ENCODE measurements at places on chromosomes 3 and 15.

GRCh38 chr3:47407896-47408838, 27.3 kb downstream of the PTPN23 start:
- DNase-seq, result no peak

GRCh38 chr3:4772858-4773257, 206.4 kb upstream of the BHLHE40 start:
- no peak for DNase-seq

DNA sequence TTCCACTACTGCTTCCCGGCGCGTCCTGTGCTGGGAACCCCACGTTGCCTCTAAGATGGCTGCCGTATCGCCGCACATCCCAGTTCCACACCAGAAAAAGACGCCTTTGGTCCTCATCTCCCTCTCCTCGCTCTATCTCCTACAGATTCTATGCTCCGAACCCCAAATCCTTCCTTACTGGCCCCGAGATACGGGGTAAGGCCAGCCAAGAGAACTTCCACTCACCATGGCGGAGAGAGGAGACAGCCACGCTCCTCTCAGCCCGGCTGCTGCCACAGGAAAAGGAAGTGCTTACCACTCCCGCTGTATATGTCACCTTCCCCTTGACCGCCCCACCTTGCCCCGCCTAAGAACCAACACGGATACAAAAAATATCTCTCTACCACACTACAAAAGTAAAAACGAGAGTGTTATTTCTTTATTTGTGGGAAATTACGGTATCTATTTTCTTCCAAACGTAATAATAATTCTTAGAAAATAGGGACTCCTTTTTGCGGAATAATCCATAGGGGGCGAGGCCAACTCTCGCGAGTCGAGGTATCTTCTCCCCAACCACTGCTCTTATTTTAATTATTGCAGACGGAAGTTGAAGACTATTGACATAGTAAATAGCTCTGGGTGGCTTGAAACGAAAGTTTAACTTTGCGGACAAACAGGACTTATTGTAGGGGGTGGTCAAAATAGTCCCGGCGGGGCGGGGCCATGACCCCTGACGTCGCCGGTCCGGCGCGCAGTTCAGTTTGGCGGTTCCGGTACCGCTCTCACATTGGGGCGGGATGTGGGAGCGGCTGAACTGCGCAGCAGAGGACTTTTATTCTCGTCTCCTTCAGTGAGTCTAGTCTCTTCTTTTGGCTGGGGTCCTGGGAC, at the start of the genes RPL4 and ZWILCH:
Gene RPL4, minus strand, starts transcription at position 293 of the 867 bp plus-strand sequence. Its CDS starts 65 bp downstream, at position 228.
Gene ZWILCH, plus strand, starts transcription at position 764 of the 867 bp plus-strand sequence. Its CDS starts 13 bp downstream, at position 777.
- DNase-seq, result no peak

GRCh38 chr3:23697416-23697815, 108.3 kb upstream of the UBE2E1 start:
- no peak for DNase-seq

DNA sequence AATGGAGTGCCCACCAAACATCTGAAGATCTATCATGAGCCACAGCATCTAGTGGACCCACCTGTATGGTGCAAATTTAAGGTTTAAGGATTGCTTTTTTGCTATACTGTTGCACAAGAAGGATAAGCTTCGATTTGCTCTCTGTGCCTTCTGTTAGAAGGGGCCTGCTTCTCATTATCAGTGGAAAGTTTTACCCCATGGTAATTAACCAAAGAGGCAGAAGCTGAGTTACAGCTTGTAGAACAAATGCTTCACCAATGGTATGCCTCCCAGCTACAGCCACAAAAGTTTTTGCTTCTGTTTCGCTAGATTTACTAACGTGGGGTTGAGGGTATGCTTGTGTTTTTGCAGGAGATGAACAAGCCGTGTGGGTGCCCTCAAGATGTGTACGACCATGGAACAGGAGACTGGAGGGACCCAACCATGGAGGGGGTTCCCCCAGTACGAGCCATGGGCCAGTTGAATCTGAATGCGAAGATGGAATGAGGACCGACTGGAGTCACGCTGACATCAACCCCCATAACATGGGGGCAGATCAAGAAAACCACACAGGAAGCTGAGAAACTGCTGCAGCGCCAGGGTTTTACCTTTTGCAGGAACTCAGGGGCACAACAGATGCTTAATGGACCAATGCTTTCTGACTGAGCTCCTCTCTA, 43.5 kb downstream of the ACAD9 start:
- no peak for DNase-seq

DNA sequence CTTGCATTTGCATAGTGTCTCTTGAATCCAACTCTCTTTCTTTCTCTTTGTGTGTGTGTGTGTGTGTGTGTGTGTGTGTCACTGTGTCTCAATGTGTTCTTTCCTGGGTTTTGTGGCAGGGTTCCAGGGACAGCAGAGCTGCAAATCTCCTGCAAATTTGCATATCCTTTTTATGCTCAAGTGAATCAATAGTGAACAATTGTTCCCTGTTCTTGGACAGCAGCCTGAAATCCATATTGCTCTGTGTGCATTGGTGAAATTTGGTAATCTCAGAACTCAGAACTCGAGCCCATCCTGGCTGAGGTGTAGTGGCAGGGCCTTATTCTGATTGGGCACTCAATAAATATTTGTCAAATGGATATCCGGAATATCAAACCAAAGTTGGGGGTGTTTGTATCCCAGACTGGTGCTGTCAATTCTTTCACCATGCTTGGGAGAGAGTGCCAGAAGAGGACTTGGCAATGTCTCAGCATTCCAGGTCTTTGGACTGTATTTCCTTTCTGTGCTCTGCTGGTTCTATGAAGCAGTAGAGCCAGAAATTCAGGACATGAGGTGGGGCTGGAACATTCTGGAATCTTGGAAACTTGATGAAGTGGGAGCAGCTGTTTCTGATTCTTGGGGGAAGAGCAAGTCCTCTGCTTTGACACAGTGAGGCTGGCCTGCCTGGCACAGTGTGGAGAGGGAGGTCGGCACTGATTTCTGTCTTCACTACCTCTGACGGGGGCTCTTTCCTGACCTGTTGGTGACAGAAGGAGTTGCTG, 380.6 kb upstream of the C2CD4B start:
- no peak for DNase-seq

GRCh38 chr3:67381667-67382272, 272.6 kb downstream of the SUCLG2 start:
- no peak for DNase-seq

DNA sequence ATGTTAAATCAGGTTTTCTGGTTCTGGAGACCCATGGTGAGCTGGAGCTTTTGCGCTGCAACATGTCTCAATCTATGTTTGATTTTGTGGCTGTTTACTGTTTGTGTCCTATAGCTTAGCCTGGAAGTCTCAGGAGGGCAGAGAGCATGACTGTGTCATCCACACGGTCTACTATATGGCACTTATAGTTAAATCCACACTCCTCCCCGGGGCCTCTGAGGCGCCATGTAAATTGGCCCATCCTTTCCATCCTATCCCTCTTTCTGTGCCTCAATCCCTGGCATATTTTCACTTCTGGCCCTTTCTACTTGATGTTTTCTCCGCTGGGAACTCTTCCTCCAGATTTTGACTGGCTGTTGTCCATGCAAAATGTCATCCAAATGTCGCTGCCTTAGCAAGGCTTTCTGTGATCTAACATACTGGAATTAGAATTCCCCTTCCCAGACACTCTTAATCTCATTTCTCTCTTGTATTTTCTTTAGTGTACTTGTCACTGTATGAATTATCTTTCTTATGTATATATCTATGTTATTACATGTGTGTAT, 560.8 kb upstream of the RGMA start:
- no peak for DNase-seq

DNA sequence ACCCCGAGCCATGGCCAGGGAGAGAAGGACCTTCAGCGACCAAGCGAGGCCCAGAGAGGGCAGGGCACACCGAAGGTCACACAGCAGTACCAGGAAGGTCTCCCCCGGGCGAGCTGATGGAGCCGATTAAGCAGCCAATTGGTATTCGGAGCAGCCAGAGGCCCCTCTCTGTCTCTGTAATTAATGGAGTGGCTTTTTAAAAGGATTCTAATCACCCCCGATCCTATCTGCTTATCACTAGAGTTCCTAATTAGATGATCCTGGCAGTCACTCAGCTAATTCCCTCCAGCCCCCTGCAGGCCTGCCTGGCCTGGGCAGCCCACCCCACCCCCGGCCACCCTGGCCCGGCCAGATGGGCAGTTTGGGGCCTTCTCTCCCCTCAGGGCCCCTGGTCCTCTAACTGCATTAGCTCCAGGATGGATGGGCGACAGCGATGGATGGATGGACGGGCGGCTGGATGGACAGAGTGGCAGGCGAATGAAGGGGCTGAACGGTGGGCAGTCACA, 1.6 kb upstream of the DNAJB8 start:
- no peak for DNase-seq

GRCh38 chr15:62843311-62843710, 199.2 kb upstream of the TPM1 start:
- no peak for DNase-seq

DNA sequence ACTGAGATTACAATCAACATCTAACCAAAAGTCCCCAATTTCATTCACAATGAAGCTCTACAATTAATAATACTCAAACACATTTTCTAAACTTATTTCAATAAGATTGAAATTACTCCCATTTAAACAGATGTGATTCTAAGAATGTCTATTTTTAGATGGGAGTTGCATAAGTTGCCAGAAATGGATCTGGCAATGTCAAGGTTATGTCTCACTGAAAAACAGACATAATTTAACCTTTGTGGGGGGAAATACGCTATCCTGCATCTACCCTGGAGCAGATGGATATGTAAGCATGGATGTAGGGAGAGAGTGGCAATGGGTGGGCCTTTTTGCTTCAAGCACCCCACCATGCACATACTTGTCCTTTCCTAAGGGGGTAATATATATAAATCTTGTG, 6.7 kb upstream of the EIF1B start:
- no peak for DNase-seq

DNA sequence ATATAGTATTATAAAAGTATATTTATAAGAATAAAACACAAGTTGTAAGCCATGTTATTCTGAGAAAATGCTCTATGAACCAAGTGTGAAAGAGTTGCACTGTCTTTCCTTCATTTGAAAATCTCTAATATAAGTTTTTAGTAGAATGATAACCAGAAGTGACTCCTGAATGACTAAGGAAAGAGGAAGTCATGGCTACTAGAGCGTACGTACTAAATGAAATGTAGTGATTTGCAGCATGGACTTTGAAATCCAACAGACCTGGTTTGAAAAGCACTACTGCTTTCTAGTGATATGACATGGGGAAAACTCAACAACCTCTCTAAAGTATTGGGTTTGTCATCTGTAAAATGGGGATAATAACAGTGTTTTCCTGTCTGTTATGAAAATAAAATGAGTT, 10.3 kb upstream of the DNAJC13 start:
- no peak for DNase-seq

DNA sequence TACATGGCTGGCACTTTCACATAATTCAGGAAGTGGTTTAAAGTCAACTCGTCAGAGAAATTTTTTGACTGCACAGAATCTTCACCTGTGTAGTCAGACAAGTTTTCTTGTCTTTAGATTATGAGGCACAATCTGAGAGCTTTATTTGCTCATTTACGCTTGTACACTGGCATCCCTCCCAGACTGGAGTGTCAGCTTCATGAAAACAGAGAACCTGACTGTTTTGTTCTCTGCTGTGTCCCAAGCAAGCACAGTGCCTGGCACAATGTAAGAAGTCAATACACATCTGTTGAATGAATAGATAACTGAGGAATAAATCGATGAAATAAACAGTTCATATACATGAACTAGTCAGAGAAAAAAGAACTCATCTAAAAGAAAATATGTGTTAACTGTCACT, 846.1 kb upstream of the CFAP20DC start:
- DNase-seq, result no peak

- no peak for DNase-seq
Observed at GRCh38 chr15:72037321-72037720, 80.6 kb downstream of the MYO9A start.

DNA sequence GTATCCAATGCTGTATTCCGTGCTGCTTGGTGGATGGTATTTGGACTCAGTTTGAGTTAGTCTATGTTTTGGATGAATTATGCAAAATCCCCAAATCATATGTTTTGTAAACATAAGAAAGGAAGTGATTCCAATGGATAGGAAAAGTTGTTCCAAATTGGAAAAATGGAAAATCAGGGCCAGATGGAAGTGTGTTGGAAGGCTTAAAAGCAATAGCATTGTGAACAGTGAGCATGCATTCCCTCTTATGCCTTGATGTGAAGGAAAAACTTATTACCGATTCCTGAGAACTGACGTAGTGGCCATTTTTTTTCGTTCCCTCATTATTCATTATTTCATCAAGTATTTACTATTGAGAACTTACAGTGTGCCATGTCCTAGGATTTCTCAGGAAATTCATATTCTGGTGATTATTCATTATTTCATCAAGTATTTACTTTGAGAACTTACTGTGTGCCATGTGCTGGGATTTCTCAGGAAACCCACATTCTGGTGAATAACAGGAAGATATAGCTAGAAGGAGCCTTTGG, 144.1 kb upstream of the TPRG1 start:
- DNase-seq, result no peak

GRCh38 chr3:195007766-195008165, 263.2 kb downstream of the XXYLT1 start:
- no peak for DNase-seq

- DNase-seq, result no peak
Observed at GRCh38 chr3:36380221-36381031, at the start of gene STAC. STAC (plus strand) TSS chr3:36380504; CDS start chr3:36380644, 140 bp downstream.

Data from NCI-H2029 treated with DMSO at 0.1 percent for 48 hours (cell line).